H9 (cell line): ENCODE measurements at places on chromosomes 4 and X. TPM values are rescaled to one million over a fixed set of nuclear protein-coding genes. Genes with fewer than 3 reads are reported as not detected.

DNA sequence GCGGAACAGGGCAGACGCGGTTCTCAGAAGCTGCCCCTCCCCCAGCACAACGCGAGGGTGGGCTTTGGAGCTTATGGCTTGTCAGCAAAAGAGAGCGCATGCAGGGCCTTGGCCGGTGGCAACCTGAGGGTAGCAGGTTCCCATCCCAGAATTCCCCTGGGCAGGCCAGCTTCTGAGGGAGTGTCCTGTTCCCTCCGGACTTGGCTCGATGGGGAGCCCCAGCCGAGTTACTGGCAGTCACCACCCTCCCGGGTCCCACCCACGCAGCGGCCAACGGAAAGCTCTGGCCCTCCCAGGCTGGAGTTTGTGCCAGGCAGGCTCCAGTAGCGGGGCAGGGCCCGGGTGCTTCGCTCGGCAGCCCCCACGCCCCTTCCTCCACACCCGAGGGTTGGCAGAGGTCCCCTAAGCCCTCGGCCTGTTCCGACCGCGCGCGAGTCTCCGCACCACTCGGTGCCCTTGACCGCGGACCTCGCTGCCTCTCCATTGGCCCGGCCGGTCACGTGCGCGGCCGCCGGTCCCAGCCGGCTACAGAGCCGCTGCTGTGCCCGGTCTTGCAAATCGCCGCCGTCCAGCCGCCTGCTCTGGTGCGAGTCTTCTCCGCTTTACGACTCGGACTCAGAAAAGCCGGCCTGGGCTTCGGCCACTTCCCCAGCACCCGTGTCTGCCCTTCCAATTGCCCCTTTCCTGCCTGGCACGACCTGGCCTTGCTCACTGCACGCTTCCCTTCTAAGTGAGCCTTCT, 20.9 kb upstream of the MTM1 start:
- DNase-seq: peak; percentile 63
- peaks cover 3% of the 10 kb centered on the region; the same call in 1 of the 2 replicates for H3K27me3 ChIP-seq
- no peak overlapping the region for H3K27ac ChIP-seq
- no peaks in the 10 kb centered on the region for H3K36me3 ChIP-seq
- peak overlapping the region; percentile 43 for H3K4me3 ChIP-seq

GRCh38 chrX:102345916-102346315, 93.9 kb downstream of the NXF2B start:
- no peak overlapping the region for H3K4me3 ChIP-seq
- no peaks in the 10 kb centered on the region for H3K4me1 ChIP-seq
- no peaks in the 10 kb centered on the region for H3K27me3 ChIP-seq
- no peak overlapping the region for H3K27ac ChIP-seq
- DNase-seq: peak; percentile 68

DNA sequence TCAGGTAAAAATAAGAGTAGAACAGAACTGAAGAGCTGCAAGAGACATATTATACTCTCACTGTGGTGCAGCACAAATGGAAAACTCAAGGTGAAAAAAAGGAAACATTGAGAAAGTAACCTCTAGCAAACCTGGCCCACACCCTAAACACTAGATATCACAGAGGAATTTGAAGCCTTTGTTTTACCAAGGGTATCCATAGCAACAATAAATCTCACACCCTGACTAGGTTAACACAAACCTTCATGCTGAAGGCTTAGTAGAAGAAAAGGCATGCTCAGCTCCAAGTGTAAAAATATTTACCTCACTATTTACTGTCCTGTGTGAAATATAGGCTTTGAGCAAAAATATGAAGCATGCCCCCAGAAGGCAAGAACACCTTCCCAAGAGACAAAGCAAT, 61.9 kb upstream of the TAB3 start:
- H3K4me3 ChIP-seq: no peak overlapping the region
- no peak overlapping the region for H3K27ac ChIP-seq
- no peaks in the 10 kb centered on the region for H3K27me3 ChIP-seq
- H3K4me1 ChIP-seq: no peaks in the 10 kb centered on the region
- no peak for DNase-seq

DNA sequence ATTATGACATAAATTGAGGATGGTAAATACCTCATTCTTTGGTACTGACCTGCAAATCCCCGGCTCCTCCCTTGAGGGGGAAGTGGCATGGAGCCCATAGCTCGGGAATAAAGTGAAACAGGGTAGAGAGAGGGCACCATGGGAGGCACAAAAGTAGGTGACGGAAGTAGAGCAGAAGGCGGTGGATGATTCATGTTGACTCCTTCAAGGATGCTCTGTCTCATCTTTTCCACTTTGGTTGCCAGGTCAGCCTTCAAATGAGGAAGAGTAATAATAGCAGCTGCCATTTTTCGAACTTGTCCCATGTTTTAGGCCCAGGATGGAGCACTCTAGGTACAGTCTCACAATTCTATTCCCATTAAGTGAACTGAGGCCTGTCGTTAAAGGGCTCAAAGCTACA, 41.4 kb upstream of the PHF8 start:
- H3K27me3 ChIP-seq: no peaks in the 10 kb centered on the region
- no peak overlapping the region for H3K27ac ChIP-seq
- H3K36me3 ChIP-seq: peaks cover 16% of the 10 kb centered on the region
- no peaks in the 10 kb centered on the region for H3K4me1 ChIP-seq
- no peak for DNase-seq
- no peak overlapping the region; the same call in 2 of the 3 replicates for H3K4me3 ChIP-seq

DNA sequence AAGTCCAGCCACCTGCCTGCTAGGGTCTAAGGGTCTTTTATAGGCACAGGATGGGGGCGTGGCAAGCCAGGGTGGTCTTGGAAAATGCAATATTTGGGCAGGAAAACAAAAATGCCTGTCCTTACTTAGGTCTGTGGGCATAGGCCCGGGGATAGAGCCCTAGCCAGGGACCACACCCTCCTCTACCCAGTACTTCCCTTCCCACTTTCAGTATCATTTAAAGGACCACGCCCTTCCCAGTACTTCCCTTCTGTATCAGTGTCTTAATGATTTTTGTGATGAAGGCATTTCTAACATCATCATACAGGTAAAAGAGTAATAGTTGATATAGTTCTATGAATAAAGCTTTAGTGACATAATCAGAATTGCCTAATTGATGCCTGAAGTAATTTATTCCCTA, 11.4 kb downstream of the BANK1 start:
- no peaks in the 10 kb centered on the region for H3K4me1 ChIP-seq
- no peak overlapping the region for H3K4me3 ChIP-seq
- no peaks in the 10 kb centered on the region for H3K27me3 ChIP-seq
- 0 out of 2 replicates have a peak, but pooled peaks cover 1% of the 10 kb centered on the region for H3K36me3 ChIP-seq
- H3K27ac ChIP-seq: no peak overlapping the region
- no peak for DNase-seq

DNA sequence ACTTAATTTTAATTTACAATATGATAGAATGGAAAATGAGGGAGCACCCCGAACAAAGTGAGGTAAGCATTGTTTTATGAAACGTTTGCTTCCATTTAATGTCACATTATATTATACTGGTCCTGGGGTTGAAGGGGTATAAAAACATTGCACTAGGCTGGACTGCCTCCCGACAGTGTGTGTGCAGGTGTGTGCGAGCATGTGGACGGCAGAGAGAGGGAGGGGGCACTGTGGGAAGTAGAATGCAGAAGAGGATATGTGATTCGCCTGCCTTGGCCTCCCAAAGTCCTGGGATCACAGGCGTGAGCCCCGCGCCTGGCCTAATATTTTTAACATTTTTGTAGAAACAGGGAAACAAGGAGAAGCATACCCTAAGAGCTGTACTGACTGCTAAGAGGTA, 36.0 kb downstream of the IRF2 start:
- no peak overlapping the region for H3K4me3 ChIP-seq
- H3K36me3 ChIP-seq: no peaks in the 10 kb centered on the region
- no peak for DNase-seq
- H3K27ac ChIP-seq: no peak overlapping the region
- H3K27me3 ChIP-seq: 0 out of 2 replicates have a peak, but pooled peaks cover 2% of the 10 kb centered on the region

GRCh38 chr4:157837071-157837703, 335.6 kb downstream of the GASK1B start:
- no peaks in the 10 kb centered on the region for H3K36me3 ChIP-seq
- no peaks in the 10 kb centered on the region for H3K27me3 ChIP-seq
- no peaks in the 10 kb centered on the region for H3K4me1 ChIP-seq
- no peak overlapping the region for H3K27ac ChIP-seq
- DNase-seq: no peak

DNA sequence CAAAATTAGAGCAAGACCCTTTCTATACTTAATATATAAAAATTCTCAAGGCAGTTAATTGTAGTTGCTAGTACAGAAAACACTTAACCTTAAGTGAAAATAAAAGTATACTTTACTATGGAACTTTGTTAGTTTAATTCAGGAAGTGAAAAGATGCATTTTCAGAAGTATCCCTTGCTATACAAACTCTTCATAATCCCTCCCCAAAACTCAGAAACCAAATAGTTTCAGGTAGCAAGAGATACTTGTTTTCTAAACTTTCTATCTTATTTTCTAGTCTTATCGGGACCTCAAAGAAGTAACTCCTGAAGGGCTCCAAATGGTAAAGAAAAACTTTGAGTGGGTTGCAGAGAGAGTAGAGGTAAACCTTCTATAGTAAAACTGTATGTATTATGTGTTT, 14.3 kb downstream of the PAICS start:
- H3K4me1 ChIP-seq: no peaks in the 10 kb centered on the region
- no peaks in the 10 kb centered on the region for H3K27me3 ChIP-seq
- DNase-seq: no peak
- H3K36me3 ChIP-seq: peaks cover 97% of the 10 kb centered on the region
- H3K4me3 ChIP-seq: no peak overlapping the region

- DNase-seq: no peak
- H3K4me1 ChIP-seq: no peaks in the 10 kb centered on the region; the same call in 1 of the 2 replicates
- no peaks in the 10 kb centered on the region for H3K27me3 ChIP-seq
Observed at GRCh38 chr4:5409237-5409636, 299.1 kb downstream of the EVC2 start.

DNA sequence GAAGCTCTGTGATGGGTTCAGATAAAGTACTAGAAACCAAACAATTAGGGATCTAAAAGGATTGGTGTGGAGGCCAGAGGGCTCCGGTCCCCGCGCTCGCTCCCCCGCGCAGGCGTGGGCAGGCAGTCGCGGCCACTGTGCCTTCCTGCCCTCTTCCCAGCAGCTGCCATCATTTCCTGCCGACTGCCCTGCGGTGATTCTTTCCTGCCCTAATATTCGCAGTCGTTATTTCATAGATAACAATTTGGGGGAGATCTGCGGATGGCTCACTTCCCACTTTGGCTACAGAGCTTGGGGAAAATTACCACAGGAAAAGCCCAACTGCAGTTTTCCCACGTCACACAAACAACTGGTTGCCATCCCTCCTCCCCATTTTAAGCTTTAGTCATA, 2.2 kb downstream of the GRIA2 start:
- peaks cover 24% of the 10 kb centered on the region for H3K27me3 ChIP-seq
- H3K36me3 ChIP-seq: no peaks in the 10 kb centered on the region
- H3K4me1 ChIP-seq: no peaks in the 10 kb centered on the region; the same call in 1 of the 2 replicates
- H3K4me3 ChIP-seq: peak overlapping the region; percentile 70

DNA sequence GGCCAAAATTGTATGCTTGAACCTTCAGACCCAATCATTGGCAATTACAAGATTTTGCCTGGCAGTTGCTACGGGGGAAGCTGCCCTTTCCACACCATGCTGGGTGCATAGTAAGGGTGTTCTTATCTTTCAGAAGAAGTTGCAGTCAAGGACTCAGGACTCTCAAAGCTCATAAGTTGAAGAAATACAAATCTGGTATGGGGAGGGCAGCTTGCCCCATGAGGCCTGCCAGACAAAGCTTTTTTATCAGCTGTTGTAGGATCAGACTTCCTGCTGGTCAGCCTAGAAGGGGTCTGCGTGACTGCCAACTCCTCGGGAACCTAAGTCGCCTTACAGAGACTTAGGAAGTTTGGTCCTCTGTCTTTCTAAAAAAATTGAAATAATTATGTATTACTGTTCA, 174.9 kb upstream of the TECRL start:
- peaks cover 8% of the 10 kb centered on the region for H3K36me3 ChIP-seq
- H3K27me3 ChIP-seq: no peaks in the 10 kb centered on the region
- no peak for DNase-seq
- no peak overlapping the region for H3K27ac ChIP-seq
- H3K4me3 ChIP-seq: no peak overlapping the region

- no peak overlapping the region for H3K27ac ChIP-seq
- no peaks in the 10 kb centered on the region for H3K27me3 ChIP-seq
- H3K4me1 ChIP-seq: peaks cover 10% of the 10 kb centered on the region
Observed at GRCh38 chr4:140242357-140243277, 88.6 kb upstream of the MAML3 start.

DNA sequence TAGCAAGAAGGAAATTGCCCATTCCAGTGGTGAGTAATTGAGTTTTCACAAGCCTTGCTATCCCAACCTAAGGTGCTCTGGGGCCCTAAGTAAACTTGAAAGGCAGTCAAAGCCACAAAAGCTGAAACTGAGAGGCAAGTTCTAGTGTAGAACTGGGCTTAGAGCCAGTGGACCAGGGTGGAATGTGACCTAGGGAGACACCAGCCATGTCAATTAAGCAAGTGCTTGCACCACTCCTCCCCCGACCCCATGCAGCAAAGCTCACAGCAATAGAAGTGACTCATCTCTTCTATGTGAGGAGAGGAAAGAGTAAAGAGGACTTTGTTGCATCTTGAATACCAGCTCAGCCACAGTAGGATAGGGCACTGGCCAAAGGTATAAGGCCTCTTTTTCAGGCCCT, 486.1 kb upstream of the POU3F4 start:
- no peaks in the 10 kb centered on the region for H3K4me1 ChIP-seq
- H3K27ac ChIP-seq: no peak overlapping the region
- H3K27me3 ChIP-seq: no peaks in the 10 kb centered on the region
- no peak for DNase-seq
- H3K36me3 ChIP-seq: peaks cover under 1% of the 10 kb centered on the region

DNA sequence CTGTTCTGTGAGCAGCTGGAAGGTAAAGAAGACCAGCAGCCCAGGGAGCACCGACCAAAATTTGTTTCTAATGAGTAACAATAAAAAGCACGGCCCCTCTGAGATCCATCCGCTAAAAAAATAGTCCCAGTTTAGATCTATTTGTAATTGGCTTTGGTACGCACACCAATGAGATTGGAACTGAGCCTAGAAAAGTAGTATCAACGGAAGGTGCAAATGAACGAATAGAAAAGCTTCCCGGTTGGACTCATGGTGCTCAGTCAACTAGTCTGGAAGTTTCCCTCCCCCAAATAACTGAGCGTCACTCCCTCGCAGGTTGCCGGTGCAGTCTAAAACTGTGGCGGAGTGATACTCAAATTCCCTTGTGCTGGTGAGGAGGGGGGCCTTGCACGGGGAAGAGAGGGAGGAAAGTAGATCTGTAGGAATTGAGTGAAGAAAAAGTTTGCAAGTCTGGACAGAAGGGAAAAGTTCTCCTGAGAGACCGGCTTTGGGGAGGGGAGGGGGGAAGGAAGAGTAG, at the start of gene COL4A5:
Gene COL4A5, plus strand, starts transcription at position 413 of the 517 bp plus-strand sequence. CDS start 288 bp downstream, outside the sequence.
- no peak within 1 kb of the TSS for H3K27ac ChIP-seq
- H3K4me3 ChIP-seq: peak within 1 kb of the TSS; percentile 85
- H3K4me1 ChIP-seq: peaks cover 3% of the 10 kb centered on the region; the same call in 1 of the 2 replicates
- peaks cover 6% of the 10 kb centered on the region for H3K36me3 ChIP-seq

The FGB gene
- total RNA-seq: not detected in 2 replicates

The HELT gene
- total RNA-seq: not detected in 2 replicates

The SUPT20HL1 gene
- not detected in 2 replicates for total RNA-seq

The ELOVL6 gene
- total RNA-seq: 62.6 and 64.6 TPM in 2 replicates

The ADH1C gene
- total RNA-seq: not detected in 2 replicates

The MMAA gene
- 2.1 and 3.0 TPM in 2 replicates for total RNA-seq

The RS1 gene
- total RNA-seq: not detected in 2 replicates

The SAGE1 gene
- total RNA-seq: not detected in 2 replicates

The PRRG1 gene
- 9.0 and 10.2 TPM in 2 replicates for total RNA-seq

The GPRASP1 gene
- total RNA-seq: 2.4 and 3.2 TPM in 2 replicates

The CLCN4 gene
- total RNA-seq: 4.7 and 6.9 TPM in 2 replicates

The FAM241A gene
- total RNA-seq: 0.09 and 0.13 TPM in 2 replicates

The GCNA gene
- 0.48 and 0.96 TPM in 2 replicates for total RNA-seq

The LARP1B gene
- 42.9 and 44.0 TPM in 2 replicates for total RNA-seq

The UGT2B15 gene
- total RNA-seq: not detected in 2 replicates

The HSD17B10 gene
- total RNA-seq: 112 and 119 TPM in 2 replicates

The GPR50 gene
- total RNA-seq: 11.9 and 12.2 TPM in 2 replicates

The RBM46 gene
- 0.17 and 0.33 TPM in 2 replicates for total RNA-seq
